GM18507 (cell line): ENCODE measurements at places on chromosomes 3 and 15.

DNA sequence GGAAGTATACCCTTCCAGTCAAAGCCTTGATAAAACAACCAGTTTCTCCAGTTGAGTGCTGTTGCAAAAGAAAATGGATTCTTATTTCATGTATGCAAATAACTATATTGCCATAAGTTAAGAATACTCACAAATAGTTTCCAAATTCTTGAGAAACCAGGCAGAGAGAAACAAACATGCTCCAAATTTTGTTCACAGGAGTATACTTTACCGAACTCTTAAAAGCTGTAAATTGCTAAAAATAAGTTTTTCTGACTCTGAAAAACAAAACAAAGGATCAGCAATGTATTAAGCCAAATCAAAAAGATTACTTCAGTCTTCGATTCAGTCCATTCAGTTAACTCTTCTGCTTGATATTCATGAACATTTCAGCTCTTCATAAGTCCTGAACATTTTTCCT, 646.5 kb downstream of the MCTP2 start:
- DNase-seq: no peak

DNA sequence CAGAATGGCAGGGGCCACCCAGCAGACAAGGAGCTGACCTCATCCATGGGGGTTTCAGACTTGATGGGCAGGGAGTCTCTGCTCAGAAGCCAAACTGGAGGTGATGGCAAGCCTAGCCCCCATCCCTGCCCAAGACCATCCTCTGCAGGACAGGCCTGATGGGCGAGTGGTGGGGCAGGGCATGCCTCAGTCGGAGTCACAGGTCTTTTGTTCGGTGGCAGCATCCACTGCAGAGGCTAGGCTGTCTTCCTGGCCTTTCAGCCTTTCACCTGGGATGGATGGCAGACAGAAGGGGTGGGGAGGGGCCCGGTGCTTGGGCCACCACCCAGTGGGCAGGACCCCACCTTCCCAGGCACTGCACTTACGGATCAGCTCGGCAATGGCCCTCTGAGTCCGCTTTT, 44.4 kb downstream of the PTH1R start:
- DNase-seq: no peak

GRCh38 chr15:58298879-58299850, 132.6 kb upstream of the LIPC start:
- no peak for DNase-seq

- DNase-seq: no peak
These were observed 23.2 kb upstream of the GNB4 start for GRCh38 chr3:179474480-179474879.

GRCh38 chr3:173397161-173398110, at the start of gene NLGN1:
NLGN1 (plus strand) TSS chr3:173397744.
- no peak for DNase-seq

GRCh38 chr15:98621021-98621420, 27.3 kb upstream of the IGF1R start:
- DNase-seq: no peak

DNA sequence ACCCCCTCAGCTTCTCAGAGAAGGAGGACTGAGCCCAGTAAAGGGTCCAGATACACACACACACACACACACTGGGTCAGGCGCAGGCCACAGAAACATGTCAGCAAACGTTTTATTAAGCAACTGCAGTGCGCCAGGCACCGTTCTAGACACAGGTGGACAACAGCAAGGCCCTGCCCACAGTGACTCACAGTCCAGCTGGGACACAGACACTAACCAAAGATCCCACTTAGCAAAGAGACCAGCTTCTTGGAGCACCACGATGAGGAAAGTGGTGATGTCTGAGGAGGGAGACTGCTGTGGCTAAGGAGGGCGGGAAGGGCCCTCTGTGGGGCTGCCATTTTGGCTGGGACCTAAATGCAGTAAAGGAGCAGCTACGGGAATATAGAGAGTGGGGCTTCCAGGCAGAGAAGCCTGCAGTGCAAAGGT, 2.8 kb upstream of the VILL start:
- no peak for DNase-seq

- no peak for DNase-seq
These were observed 24.7 kb upstream of the OR5K4 start for GRCh38 chr3:98328933-98329332.

DNA sequence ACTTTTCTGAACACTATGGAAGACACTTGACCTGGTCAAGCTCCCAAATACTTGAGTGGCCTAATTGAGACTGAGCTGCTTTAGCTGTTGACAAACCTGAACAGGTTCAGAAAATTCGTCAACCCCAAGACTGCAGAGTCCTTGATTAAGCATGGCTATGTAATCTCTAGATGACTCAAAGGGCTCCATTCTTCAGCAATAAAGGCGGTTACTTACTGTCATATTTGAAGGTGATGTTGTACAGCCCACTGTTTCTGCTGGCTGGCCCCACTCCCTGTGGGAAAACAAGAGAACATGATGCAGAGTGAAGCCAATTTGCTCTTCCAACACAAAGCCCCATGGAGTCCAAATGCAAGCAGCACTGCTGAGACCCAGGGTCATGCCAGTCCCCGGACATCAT, 45.1 kb downstream of the IL17RD start:
- DNase-seq: no peak
